Sigmoid colon (tissue), 7 donors: ENCODE measurements at places on chromosomes 16 and 17. TPM values are rescaled to one million over a fixed set of nuclear protein-coding genes. Genes with fewer than 3 reads are reported as not detected.

- H3K4me3 ChIP-seq = no peak overlapping the region
- DNase-seq = no peak
- H3K4me1 ChIP-seq = peaks cover 33% of the 10 kb centered on the region
- H3K27ac ChIP-seq = no peak overlapping the region
- no peaks in the 10 kb centered on the region for H3K36me3 ChIP-seq
- H3K27me3 ChIP-seq = no peaks in the 10 kb centered on the region
These were observed 179.1 kb upstream of the CACNG5 start for GRCh38 chr17:66655861-66656260.

DNA sequence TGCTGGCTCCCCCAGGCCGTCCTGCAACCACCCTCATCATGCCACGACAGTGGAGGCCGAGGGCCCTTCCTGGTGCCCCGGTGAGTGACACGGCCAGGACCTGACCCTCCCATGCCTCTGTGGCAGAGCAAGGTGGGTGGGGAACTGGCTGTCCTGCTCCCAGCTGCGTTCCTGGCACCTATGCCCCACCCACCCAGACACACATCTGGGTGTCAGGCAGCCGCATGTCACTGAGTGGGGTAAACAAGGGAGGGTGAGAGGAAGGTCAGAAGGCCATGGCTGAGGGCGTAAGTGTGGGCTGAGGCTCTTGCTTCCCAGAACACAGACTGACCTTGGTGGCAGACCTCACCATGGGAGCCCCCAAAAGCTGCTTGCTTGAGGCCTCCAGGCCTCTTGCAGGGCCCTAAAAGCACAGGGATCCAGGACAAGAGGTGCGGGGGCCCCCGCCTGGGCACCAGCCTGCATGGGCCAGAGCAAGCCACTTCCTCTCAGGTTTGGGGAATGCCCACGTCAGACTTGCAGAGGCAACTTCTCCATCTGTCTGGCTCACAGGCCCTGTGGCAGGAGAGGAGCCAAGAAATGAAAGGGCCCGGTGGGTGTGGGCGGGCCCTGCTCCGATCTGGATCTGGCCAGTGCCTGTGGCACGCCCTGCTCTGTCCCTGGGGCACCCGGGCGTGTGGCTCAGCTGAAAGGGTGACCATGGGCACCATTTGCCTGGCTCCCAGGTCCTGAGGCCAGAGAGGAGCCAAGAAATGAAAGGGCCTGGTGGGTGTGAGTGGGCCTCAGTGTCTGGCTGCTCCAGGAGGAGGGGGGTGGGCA, 3.9 kb upstream of the CCDC57 start:
- peak overlapping the region; percentile 54 for H3K27ac ChIP-seq
- no peaks in the 10 kb centered on the region for H3K36me3 ChIP-seq
- no peaks in the 10 kb centered on the region for H3K4me1 ChIP-seq
- no peaks in the 10 kb centered on the region for H3K27me3 ChIP-seq
- no peak overlapping the region for H3K4me3 ChIP-seq

- H3K27ac ChIP-seq = peak overlapping the region; percentile 81
- H3K36me3 ChIP-seq = peaks cover 29% of the 10 kb centered on the region
- H3K4me1 ChIP-seq = no peaks in the 10 kb centered on the region
- DNase-seq = peak; percentile 69
- peak overlapping the region; percentile 69 for H3K4me3 ChIP-seq
These were observed 837 bp downstream of the LRRC59 start for GRCh38 chr17:50396261-50397110.

- no peak overlapping the region for H3K27ac ChIP-seq
- no peaks in the 10 kb centered on the region for H3K36me3 ChIP-seq
- DNase-seq = no peak
- H3K4me1 ChIP-seq = peaks cover 17% of the 10 kb centered on the region
- no peaks in the 10 kb centered on the region for H3K27me3 ChIP-seq
These were observed 40.3 kb upstream of the TNRC6A start for GRCh38 chr16:24689128-24689527.

- no peak overlapping the region for H3K4me3 ChIP-seq
- no peaks in the 10 kb centered on the region for H3K4me1 ChIP-seq
- H3K27me3 ChIP-seq = peaks cover 19% of the 10 kb centered on the region
- H3K27ac ChIP-seq = no peak overlapping the region
- no peak for DNase-seq
These were observed 37.6 kb downstream of the SALL1 start for GRCh38 chr16:51113236-51114125.

GRCh38 chr16:70253291-70254106, 1.8 kb upstream of the EXOSC6 start:
- no peak for DNase-seq
- H3K4me3 ChIP-seq = no peak overlapping the region
- peaks cover 64% of the 10 kb centered on the region for H3K36me3 ChIP-seq
- peak overlapping the region; percentile 0 for H3K27ac ChIP-seq

- no peak for DNase-seq
- no peak overlapping the region for H3K4me3 ChIP-seq
- H3K27me3 ChIP-seq = no peaks in the 10 kb centered on the region
- no peak overlapping the region for H3K27ac ChIP-seq
These were observed 67.4 kb downstream of the MED13 start for GRCh38 chr17:61997664-61998063.

DNA sequence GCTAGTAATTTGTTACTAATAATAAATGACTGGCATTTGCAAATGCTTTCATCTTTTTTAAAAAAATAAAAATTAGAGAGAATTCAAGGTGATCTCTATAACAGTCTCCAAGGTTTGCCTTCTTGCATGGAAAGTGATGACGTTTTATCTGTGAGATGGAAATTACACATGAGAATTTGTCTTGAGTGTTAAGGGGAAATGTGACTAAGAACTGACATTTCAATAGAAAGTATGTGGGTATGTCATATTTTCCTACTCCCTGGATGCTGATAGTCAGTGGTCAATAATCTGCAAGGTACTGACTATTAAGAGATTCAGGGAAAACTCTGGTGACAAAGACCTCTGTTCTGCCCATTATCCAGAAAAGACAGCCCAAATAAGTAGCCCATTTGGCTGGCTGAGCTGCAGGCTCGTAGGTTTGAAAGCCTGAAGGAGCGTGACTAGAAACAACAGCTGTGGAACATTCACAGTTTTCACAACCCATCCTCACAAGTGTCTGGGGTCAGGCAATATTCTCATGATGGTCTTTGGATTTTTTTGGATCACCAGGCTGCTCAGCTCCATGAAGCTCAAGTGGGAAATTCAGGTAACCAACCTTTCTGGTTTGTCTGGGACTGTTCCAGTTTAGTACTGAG, 49.7 kb upstream of the WSCD1 start:
- H3K4me1 ChIP-seq = no peaks in the 10 kb centered on the region
- DNase-seq = no peak
- H3K36me3 ChIP-seq = no peaks in the 10 kb centered on the region
- H3K27me3 ChIP-seq = no peaks in the 10 kb centered on the region
- no peak overlapping the region for H3K27ac ChIP-seq

DNA sequence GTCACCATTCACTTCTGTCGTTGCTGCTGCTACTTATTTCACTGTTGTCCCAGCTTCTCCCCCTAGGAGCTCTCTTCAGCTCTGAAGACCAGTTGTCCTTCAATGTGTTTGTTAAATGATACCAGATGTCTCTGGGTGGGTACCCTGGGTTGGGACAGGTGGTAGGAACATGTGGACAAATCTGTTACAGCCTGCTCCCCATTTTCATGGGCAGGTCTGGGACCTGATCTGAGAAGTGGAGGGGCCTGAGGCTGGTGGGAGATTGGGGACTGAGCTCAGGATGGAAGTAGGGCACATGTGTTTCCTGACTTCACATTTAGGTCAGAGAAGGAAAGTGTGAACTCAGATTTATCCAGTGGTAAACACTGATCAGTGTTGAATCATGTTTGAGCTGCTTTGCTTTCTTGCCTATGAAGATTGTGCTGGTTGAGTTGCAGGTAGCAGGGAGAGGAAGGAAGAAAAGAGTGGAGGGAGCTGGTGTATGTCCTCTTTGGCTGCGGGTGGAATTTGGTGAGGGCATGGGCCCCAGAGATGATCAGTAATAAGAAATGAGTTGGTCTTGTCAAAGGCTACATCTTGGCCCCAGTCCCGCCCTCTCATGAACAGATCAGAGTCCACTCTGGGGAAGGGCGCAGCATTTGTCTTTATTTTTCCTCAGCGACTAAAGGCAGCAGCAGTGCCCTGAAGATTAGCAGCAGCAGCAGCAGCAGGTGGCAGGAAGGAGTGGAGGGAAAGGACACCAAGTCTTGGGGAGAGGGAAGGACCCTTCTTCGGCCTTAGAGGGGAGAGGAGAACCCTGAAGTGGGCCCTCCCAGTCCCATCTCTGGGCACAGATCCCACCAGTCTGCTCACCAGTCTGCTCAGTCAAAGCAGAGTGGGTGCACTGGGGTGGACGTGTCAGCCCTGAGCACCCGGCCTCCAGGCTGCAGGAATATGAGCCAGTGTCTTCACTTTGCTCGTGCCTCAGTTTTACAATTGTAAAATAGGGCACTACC, 6.1 kb upstream of the EFTUD2 start:
- no peak overlapping the region for H3K27ac ChIP-seq
- no peaks in the 10 kb centered on the region for H3K27me3 ChIP-seq
- H3K4me1 ChIP-seq = no peaks in the 10 kb centered on the region
- H3K4me3 ChIP-seq = no peak overlapping the region

GRCh38 chr16:3878610-3879009, 1.9 kb downstream of the CREBBP start:
- no peak for DNase-seq
- no peak overlapping the region for H3K27ac ChIP-seq
- no peaks in the 10 kb centered on the region for H3K27me3 ChIP-seq
- H3K4me1 ChIP-seq = peaks cover 65% of the 10 kb centered on the region
- H3K36me3 ChIP-seq = no peaks in the 10 kb centered on the region

DNA sequence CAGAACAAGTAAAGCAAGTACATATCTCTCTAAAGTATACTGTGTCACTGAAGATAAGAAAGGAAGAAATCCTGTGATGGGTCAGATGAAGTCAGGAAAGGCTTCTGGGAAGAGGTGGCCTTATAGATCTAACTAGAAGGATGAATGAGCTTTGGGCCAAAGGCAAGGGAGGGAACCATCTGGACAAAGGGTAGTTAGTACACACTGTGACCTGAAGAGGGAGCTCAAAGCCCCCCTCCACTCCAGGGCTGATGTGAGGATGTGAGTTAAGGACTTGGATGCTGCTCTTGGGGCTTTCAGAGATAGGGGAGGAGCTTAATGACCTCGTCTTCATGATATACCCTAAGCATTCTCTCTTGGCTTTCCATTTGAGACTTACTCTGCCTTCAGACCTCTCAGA, 185.3 kb upstream of the CACNG3 start:
- DNase-seq = no peak
- H3K4me3 ChIP-seq = no peak overlapping the region
- no peaks in the 10 kb centered on the region for H3K4me1 ChIP-seq

- H3K36me3 ChIP-seq = no peaks in the 10 kb centered on the region
- peak; percentile 54 for DNase-seq
- H3K4me3 ChIP-seq = no peak overlapping the region
- no peaks in the 10 kb centered on the region for H3K4me1 ChIP-seq
- H3K27me3 ChIP-seq = no peaks in the 10 kb centered on the region
- H3K27ac ChIP-seq = no peak overlapping the region
These were observed 45.6 kb upstream of the KCNJ12 start for GRCh38 chr17:21330436-21331160.

GRCh38 chr16:11160676-11161115, 95.3 kb downstream of the SOCS1 start:
- H3K36me3 ChIP-seq = no peaks in the 10 kb centered on the region
- no peak for DNase-seq
- H3K4me1 ChIP-seq = peaks cover 48% of the 10 kb centered on the region
- no peak overlapping the region for H3K4me3 ChIP-seq
- no peak overlapping the region for H3K27ac ChIP-seq
- no peaks in the 10 kb centered on the region for H3K27me3 ChIP-seq

DNA sequence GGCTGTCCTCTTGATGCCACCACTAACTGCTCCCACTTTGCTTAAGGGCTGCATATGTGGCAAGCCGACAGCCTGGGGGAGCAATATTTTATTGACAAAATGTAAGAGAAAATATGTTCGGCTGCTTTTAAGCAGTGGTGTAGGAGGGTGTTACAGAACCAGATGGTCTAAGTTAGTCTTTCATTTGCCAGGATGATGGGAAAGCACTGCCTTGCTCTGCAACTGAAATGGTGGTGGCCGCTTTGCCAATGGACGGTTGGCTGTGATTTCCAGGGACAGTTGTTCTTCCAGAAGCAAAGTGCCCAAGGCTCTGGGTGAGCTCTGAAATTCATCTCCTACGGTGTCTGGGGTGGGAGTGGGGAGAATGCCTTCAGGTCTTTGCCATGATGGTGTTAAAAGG, 469.3 kb downstream of the TOX3 start:
- H3K4me3 ChIP-seq = no peak overlapping the region
- no peak for DNase-seq
- no peaks in the 10 kb centered on the region for H3K4me1 ChIP-seq
- no peaks in the 10 kb centered on the region for H3K27me3 ChIP-seq

- H3K4me3 ChIP-seq = no peak overlapping the region
- H3K27ac ChIP-seq = no peak overlapping the region
- H3K27me3 ChIP-seq = no peaks in the 10 kb centered on the region
- DNase-seq = no peak
- peaks cover 29% of the 10 kb centered on the region for H3K4me1 ChIP-seq
These were observed 19.7 kb downstream of the ALKBH5 start for GRCh38 chr17:18203308-18203707.

GRCh38 chr16:4945560-4946502, 8.9 kb upstream of the PPL start:
- H3K4me3 ChIP-seq = no peak overlapping the region
- H3K27ac ChIP-seq = peak overlapping the region; percentile 92
- H3K4me1 ChIP-seq = no peaks in the 10 kb centered on the region
- DNase-seq = peak; percentile 75

DNA sequence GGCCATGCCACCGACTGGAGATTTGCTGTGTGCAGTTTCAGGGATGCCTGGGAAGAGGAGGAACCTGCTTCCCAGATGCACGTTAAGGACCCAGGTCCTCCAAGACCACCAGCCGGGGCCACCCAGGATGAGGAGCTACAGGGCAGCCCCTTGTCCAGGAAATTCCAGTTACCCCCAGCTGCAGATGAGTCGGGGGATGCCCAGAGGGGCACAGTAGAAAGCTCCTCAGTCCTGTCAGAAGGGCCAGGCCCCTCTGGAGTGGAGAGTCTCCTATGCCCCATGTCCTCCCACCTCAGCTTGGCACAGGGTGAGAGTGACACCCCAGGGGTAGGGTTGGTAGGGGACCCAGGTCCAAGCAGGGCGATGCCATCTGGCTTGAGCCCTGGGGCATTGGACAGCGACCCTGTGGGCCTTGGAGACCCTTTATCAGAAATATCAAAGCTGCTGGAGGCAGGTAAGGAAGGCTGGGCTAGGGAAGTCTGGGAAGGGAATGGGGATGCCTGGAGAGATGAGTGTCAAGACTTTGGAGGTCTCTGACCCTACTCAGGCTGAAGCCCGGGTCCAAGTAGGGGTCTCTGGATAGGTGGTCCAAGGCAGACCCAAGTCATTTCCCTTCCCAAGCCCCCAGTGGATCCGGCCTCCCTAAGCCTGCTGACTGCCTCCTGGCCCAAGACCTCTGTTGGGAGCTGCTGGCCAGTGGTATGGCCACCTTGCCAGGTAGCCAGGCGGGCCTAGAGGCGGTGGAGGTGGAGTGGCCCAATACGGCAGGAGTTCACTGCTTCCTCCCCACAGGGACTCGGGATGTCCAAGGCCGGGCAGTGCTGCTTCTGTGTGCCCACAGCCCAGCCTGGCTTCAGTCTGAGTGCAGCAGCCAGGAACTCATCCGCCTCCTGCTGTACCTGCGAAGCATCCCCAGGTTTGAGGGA, 1.0 kb downstream of the PLEKHG4 start:
- no peaks in the 10 kb centered on the region for H3K27me3 ChIP-seq
- no peaks in the 10 kb centered on the region for H3K36me3 ChIP-seq
- H3K27ac ChIP-seq = no peak overlapping the region

Gene SOX15
- 13.8 TPM for total RNA-seq

Gene DBF4B
- 5.2 TPM for total RNA-seq

Gene SLC2A4
- total RNA-seq = 108 TPM

Gene GCGR
- total RNA-seq = 1.4 TPM

Gene GDPD3
- total RNA-seq = 8.0 TPM

Gene EVI2A
- total RNA-seq = 7.1 TPM

Gene STAC2
- total RNA-seq = 0.27 TPM

Gene SEC14L1
- total RNA-seq = 19.5 TPM

Gene PDIA2
- total RNA-seq = 0.71 TPM
